ENCODE measurements at places on chromosomes 5 and 9.

DNA sequence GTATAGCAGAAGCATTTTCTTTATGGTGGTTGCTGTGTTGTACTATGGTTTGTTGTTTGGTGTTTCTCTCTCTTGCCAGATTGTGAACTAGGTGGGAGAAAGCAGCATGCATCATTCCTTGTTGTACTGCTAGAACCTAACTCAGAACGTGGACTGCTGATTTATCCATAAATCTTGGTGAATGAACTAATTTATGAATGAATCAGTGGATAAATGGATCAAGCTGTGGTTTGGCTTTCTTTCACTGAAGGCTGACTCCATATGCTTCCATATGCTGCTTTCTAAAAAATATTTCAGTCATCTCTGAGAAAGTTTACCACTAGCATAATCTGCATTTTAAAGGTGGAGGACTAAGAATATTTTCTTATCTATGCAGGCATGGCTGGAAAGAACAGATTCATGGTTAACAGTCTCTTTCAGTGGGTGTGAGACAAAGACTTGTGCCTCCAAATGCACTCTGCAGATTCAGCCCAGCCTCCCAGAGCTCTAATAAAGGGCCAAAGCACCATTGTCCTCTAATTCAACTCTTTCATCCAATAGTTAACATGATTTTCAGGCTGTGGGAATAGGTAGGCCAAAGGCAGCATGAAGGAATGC is 237.7 kb downstream of the SH3GL2 start:
- DNase-seq = no peak

DNA sequence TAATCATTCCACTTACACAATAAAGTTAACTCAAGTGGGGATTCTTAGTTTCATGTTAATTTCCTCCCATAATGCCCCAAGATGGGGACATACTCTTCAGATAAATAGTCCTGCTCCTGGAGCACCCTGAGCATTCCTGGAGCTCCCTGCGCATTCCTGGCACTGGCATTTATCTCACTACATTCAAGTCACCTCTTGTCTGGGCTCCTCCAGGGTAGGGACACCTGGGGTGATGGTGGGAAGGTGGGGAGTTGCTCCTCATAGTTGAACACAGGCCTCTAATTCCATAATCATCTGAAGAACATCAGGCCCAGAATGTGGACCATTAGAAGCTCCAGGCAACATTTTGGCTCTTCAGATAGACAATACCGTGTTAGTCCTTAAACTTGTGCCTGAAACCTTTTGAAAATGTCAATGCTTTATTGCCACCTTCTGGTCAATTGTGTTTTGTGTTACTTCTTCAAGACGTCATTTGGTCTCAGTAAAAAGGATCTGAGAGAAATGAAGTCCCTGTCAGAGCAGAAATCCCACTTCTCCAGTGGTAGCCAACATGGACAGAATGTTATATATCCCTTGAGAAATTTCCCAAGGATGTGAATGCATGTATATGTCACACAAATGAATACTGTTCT is 14.2 kb upstream of the AGGF1 start:
- DNase-seq = peak; percentile 67

- no peak for DNase-seq
Measured at GRCh38 chr9:4137234-4137633, 162.6 kb downstream of the GLIS3 start.

- DNase-seq = no peak
Measured at GRCh38 chr9:6818292-6818922, 60.6 kb downstream of the KDM4C start.

DNA sequence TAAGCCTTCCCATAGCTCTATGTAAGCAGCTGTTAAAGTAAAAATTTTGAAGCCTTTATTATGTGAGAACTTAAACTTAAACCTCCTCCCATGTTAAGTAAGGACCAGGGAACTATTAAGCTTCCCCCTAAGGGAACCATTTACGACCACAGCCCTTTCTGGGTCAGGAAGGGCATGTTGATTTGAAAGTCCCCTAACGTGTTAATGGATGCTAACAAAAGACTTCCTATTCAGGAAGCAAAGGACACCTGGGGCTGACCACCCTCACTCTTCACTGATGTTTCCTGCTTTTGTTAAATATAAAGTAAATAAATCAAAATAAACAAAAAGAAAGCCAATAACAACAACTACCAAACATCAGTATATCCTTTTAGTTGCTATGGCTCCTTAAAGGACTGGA is 170.6 kb upstream of the RFX3 start:
- DNase-seq = no peak

- no peak for DNase-seq
Measured at GRCh38 chr5:39980056-39980455, 555.3 kb upstream of the DAB2 start.

DNA sequence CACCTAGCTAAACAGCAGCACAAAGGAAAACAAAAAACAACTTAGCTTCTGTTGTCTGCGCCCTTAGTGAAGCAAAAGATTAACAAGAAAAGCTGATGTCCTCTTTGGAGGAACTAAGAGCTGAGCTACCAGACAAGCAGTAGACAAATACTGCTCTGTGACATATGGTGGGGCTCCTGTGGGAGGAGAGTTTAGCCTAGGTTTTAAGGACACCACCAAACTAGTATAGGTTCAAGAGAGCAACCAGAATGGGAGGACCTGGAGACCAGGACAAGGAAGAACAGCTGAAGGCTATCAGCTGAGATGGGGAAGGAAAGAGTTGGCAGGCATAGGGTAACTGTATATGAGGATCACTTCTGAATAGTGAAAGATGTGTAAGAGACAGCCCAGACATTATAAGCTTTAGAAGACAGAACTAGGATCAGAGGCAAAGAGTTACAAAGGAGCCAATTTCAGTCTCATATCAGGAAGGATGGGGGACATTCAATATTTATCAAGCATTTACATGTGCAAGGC is 27.2 kb downstream of the FBXW2 start:
- DNase-seq = no peak

- no peak for DNase-seq
Measured at GRCh38 chr5:154756009-154756867, 1.1 kb downstream of the LARP1 start.

GRCh38 chr5:54915466-54916027 is 69.8 kb downstream of the ESM1 start:
- DNase-seq = no peak

- no peak for DNase-seq
Measured at GRCh38 chr5:125793470-125793869, 629.7 kb upstream of the GRAMD2B start.

DNA sequence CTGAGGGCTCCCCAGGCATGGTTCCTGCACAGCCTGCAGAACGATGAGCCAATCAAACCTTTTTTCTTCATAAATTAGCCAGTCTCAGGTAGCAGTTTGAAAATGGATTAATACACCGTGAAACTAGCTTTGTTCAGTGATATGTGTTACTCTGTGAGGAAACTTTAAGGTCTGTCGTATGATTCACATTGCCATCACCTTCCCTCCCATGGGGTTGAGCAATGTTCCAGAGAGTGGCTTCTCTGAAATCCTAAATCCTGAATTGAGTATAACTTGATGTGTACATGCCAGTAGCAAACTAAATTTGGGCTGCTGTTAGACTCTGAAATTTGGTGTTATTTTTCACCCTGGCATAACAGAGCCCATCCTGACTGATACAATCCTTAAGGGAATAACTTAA is 866.4 kb upstream of the C9orf72 start:
- no peak for DNase-seq

- peak; percentile 79 for DNase-seq
Measured at GRCh38 chr9:112348257-112349007, 15.0 kb upstream of the PTBP3 start.

DNA sequence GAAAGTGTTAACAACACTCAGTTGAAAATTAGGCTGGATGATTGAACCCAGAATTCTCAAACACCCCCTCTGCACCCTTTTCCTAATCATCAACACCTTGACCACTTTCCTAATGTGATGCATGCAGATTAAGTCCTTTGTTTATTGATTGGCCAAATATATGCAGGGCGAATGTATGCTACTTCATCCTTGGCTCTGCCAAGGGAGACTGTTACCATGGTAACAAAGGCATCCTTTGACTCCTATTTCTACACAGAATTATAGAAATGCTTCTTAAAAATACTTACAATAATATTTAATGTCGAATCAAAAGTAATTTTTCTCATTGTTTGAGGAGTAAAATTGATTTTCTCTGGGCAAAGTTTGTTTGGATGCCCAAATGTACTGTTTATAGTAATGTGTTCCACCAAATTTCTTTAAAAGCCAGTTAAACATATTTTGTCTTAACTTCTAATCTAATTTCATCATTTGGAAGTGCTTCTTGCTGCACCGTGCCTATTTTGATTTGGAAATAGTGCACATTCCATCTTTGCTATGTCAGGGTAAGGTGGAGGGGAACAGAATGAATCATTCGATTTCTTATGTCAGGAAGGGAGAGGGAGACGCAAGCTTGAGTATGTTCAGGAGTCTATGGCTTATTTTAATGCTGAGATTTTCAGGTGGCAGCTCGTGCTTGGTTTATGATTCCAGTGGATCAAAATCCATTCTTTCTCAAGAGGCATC is 1384.3 kb upstream of the WWC1 start:
- no peak for DNase-seq

DNA sequence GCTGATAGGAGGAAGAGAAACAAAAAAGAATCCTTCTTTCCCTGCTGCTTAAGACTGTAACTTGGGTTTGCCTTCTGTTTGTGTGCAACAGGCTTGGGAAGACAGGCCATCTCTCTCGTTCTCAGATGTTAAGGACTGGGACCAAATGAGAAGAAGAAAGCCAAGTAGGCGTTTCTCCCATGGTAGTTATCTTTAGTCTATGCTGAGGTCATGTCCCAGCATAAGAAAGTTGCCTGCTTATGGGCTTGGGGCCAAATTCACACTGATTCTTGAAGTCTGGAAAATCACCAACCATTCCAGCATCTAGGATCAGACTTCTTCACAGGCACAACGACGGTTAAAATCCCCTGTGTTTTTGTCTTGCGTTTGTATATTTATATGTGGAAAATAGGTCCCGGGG is 44.2 kb upstream of the PALM2AKAP2 start:
- no peak for DNase-seq
